ENCODE measurements at places on chromosomes 5 and 9. TPM values are rescaled to one million over a fixed set of nuclear protein-coding genes. Genes with fewer than 3 reads are reported as not detected.
A peak's percentile ranks its signal among the peaks of the same experiment; 100 is the strongest.

ZNG1C gene
- total RNA-seq = 11.2 TPM

EIF4E1B gene
- total RNA-seq = not detected

SPDL1 gene
- total RNA-seq = 98.9 TPM

CHSY3 gene
- total RNA-seq = 0.18 TPM

NEURL1B gene
- 2.0 TPM for total RNA-seq

GRCh38 chr5:138502121-138502520, 36.8 kb downstream of the EGR1 start:
- peaks cover under 1% of the 10 kb centered on the region for H3K36me3 ChIP-seq
- H3K4me3 ChIP-seq = no peak overlapping the region
- peaks cover 6% of the 10 kb centered on the region for H3K27me3 ChIP-seq
- no peak for DNase-seq
- H3K27ac ChIP-seq = peak overlapping the region; percentile 29
- peaks cover 7% of the 10 kb centered on the region for H3K4me1 ChIP-seq

- no peaks in the 10 kb centered on the region for H3K36me3 ChIP-seq
- H3K4me1 ChIP-seq = peaks cover 30% of the 10 kb centered on the region
Measured at GRCh38 chr9:14212697-14213420, 101.1 kb downstream of the NFIB start.

DNA sequence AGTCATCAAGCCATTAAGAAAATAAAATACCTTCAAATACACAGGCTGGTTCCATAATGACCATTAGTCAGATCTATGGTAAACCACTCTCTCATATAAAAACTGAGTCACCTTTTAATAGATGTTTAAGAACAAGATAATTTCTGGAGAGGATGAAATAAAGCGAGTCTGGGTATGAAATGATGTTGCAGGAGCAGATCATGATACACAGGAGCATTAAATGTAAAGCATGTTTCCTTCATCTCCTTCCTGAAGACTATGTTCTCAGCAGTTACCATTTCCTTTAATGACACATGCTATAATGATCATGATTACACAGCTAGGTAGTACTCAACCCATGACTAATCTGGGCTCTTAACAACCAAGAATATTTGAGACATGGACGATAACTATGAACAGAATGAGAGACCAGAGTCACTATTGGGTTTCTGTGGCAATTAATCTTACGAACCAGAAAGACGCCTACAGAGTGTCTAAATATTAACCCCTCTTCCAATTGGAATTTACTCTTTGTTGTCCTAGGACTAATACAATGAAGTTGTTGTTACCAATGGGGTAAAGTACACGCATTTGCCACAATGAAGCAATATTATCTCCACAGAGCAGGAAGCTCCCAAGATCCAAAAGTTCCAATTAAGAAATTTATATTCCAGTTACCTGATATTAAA, 105.6 kb downstream of the NR6A1 start:
- peak; percentile 88 for DNase-seq
- peaks cover 68% of the 10 kb centered on the region for H3K4me1 ChIP-seq
- peak overlapping the region; percentile 78 for H3K4me3 ChIP-seq
- peaks cover 29% of the 10 kb centered on the region for H3K36me3 ChIP-seq

GRCh38 chr5:61048534-61048933, 103.5 kb downstream of the NDUFAF2 start:
- peak overlapping the region; percentile 3 for H3K4me3 ChIP-seq
- H3K27me3 ChIP-seq = no peaks in the 10 kb centered on the region
- peak; percentile 83 for DNase-seq
- H3K4me1 ChIP-seq = peaks cover 55% of the 10 kb centered on the region
- H3K36me3 ChIP-seq = peaks cover 17% of the 10 kb centered on the region
- peak overlapping the region; percentile 63 for H3K27ac ChIP-seq

GRCh38 chr9:96510258-96510657, 60.3 kb downstream of the HABP4 start:
- no peaks in the 10 kb centered on the region for H3K27me3 ChIP-seq
- no peak for DNase-seq

DNA sequence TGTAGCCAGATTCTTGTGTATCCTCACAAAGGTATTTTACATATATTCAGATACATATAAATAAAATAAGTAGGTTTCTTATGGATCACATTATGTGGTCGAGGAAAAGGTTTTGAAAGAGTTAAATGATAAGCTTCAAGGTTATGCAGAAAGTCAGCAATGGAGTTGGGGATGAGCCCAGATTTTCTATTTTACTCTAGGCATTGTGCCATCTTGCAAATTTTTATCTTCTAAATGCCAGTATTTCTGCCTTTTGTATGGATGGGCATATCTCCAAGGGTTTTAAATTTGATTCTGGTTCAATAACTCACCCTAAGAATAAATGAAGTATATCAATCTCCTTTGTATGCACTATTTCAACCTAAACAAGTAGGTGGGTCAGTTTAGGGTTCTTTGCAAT, 410.7 kb downstream of the DMRTA1 start:
- H3K4me1 ChIP-seq = no peaks in the 10 kb centered on the region
- no peaks in the 10 kb centered on the region for H3K36me3 ChIP-seq
- no peak for DNase-seq
- no peak overlapping the region for H3K27ac ChIP-seq
- no peak overlapping the region for H3K4me3 ChIP-seq

DNA sequence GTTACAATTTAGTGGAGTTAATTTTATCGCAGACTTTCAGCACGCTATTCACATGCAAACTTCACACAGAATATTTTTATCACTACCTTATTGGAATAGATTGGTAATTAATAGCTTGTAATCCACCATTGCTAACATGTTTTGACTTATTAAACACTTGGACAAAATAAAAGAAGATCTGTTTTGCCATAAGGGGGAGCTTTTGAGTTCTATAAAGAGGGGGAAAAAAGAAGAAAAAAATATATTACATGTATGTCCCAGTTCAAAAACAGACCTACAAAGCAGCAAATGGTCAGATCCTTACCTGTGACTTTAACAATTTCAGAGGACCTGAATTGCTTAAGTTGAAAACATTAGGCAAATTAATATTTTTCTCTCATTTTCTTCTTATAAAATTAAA, 1.2 kb upstream of the PAPPA start:
- peak overlapping the region; percentile 89 for H3K4me3 ChIP-seq
- peak overlapping the region; percentile 89 for H3K27ac ChIP-seq
- no peaks in the 10 kb centered on the region for H3K36me3 ChIP-seq
- DNase-seq = peak; percentile 67
- peaks cover 79% of the 10 kb centered on the region for H3K4me1 ChIP-seq
- peaks cover 4% of the 10 kb centered on the region for H3K27me3 ChIP-seq

DNA sequence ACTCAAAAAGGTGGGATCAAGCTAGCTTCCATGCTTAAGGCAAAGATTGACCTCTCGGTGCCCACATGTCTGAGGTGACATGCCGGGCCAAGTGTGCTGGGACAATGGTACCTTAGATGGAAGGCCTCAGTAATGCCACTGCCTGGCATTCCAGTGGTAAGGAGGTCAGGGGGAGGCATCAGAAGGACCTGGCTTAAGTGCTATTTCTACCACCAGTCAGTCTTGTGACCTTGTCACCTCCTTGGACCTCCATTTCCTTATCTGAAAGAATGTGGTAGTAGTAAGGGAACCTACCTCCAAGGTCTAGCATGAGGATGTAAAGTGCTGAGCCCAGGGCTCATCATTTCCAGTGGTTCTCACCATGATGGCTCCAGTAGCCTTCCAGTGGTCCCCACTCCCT, 8.9 kb downstream of the C5orf52 start:
- H3K27ac ChIP-seq = no peak overlapping the region
- no peaks in the 10 kb centered on the region for H3K4me1 ChIP-seq
- H3K27me3 ChIP-seq = no peaks in the 10 kb centered on the region
- no peak for DNase-seq
- no peak overlapping the region for H3K4me3 ChIP-seq

DNA sequence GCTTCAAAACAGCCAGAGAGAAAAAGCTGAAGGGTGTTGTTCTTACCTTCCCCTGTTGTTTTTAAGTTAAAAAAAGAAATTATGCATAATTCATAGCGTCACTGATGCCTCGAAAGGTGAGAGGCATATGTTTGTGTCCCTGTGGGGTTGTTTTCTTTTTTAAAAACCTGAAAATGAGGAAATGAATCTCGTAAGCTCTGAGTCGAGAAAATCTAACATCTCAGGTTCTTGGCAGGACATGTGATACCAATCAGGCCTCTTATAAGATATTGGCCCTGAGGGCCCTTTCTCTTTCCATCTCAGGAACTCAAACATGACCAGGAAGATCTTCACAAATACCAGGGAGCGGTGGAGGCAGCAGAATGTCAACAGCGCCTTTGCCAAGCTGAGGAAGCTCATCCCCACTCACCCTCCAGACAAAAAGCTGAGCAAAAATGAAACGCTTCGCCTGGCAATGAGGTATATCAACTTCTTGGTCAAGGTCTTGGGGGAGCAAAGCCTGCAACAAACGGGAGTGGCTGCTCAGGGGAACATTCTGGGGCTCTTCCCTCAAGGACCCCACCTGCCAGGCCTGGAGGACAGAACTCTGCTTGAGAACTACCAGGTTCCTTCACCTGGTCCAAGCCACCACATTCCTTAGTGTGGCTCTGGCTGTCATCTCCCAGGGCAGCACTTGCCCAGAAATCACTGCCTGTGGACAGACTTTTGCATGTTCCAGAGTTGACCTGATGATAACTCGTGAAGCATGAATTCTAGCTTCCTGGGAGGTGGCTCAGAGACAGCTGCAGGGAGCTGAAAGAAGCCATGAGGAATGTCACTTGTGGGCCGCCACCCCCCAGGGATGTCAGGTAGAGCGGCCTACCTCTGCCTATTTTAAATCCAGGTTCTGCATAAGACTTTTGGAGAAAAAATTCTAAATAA, at the start of gene TAL2:
Gene TAL2 (plus strand): TSS at position 274 of the 921 bp plus-strand sequence. CDS start 40 bp downstream, at position 314.
- no peaks in the 10 kb centered on the region for H3K4me1 ChIP-seq
- no peak for DNase-seq
- no peak within 1 kb of the TSS for H3K4me3 ChIP-seq
- H3K36me3 ChIP-seq = no peaks in the 10 kb centered on the region
- H3K27ac ChIP-seq = no peak within 1 kb of the TSS
- peaks cover 5% of the 10 kb centered on the region for H3K27me3 ChIP-seq
